ENCODE measurements at places on chromosomes 4 and X.
A peak's percentile ranks its signal among the peaks of the same experiment; 100 is the strongest.

DNA sequence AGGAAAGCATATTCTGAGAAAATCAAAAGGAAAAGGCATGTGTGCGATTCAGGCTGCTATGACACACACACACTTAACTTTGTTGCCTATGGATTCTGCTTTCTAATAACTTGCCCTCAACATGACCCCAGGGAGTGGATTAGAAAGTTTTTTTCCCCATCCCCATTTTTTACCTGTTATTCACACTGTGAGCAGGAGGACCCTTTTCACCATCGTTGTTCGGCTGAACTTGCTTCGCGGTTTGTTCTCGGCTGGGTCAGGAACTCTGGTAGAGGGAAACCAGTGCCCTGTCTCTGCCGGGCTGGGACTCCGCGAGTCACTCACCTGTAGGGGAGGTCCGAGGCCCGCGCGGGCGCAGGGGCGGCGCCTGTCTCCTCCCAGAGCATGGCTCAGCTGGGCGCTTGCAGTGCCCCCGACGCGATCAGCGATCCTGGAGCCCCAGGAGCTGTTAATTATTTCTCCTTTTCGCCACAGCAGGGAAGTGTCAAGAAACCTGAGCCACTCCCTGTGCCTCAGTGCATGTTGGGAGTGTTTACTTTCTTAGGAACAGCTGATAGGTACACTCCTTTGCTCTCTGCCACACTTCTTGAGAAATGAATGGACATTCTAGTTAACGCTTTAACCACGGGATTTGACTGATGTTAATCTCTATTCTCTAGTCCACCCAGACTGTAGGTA is at the start of gene RASSF6:
Gene RASSF6 (minus strand): TSS at position 322 of the 678 bp plus-strand sequence. CDS start 8,641 bp downstream, outside the sequence.
- no peak for DNase-seq

DNA sequence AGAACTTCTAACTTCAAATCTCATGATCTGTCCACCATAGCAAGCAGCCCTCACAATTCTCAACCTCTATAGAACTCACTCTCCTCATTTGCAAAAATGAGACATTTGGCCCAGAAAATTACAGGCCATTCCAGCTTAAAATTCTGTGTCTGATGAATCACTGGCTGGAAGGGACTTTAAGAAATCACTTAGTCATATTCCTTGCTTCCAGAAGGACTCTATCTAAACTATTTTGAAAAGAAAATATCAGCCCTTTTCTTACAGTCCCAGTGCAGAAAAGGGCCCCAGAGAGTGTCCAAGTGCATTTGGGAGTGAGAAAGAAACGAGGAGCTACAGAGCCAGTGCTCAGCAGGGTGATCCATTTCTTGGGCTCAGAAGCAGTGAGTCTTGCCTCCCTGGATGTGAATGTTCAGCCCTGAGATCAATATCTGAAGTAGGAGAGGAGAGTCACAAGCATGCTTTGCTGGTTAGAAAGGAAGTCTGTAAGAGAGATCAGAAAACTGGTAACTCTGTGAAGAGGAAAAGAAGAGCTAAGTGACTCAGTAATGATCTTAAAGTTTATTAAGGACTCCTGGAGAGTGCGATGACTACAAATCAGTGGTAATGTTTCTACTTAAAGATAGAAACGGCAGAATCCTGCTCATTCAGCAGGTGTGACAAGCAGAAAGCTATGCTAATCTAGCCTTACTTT is 139.8 kb downstream of the PALLD start:
- no peak for DNase-seq

DNA sequence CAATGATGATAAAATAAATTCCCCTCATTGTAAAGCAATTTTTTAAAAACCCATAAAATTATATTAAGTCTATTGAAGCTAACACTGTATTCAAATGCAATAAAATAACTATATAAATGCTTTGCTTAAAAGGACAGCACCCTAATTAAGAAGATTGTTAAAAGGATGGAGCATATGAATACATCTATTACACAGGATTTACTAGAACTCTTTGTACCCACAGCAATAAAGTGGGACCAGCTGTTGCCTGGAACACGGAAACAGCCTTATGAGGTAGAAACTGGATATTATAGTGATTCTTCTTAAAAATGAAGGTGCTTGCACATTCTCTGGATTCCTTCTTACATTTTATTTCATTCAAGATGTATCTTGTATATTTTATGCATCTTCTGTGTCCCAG is 298.7 kb upstream of the KLF3 start:
- no peak for DNase-seq

- DNase-seq = no peak
Measured at GRCh38 chr4:134628066-134628465, 426.5 kb upstream of the PABPC4L start.

DNA sequence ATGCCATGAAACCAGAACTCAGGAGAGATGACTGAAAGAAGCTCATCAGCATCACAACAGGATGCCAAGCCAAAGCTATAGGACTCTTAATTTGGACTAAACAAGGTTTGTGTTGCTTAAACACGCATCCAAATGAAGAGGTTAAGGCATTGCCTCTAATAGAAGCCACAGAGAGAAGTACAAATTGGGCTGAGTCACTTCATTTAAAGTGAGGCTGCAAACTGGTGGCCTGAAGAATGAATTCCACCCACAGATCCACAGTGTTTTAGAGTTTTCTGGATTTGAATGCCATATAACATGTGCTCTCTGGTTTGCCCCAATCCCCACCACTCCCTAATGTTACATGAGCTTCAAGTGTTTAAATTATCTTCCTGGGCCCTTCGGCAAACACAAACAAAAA is 103.5 kb downstream of the FIP1L1 start:
- DNase-seq = no peak

DNA sequence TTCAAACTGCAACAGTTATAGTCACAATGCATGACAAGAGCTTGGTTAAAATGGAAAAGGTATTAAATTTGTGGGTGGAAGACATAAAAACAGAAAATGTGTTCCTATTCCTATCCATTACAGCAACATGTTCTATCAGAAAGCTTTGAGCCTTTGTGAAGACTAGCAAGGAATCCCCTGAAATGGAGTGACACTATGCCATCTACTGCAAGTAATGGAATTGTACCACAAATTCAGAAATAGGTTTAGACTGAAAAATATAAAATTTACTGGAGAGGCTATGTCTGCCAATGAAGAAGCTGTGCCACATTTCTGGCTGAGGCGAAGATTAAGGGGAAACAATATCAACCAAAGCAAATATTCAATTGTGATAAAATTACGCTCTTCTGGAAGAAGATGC is 247.9 kb downstream of the ADAM29 start:
- DNase-seq = no peak

- no peak for DNase-seq
Measured at GRCh38 chrX:133477986-133478385, 62.7 kb upstream of the GPC4 start.

GRCh38 chr4:20266215-20267082 is 14.7 kb downstream of the SLIT2 start:
- DNase-seq = no peak

DNA sequence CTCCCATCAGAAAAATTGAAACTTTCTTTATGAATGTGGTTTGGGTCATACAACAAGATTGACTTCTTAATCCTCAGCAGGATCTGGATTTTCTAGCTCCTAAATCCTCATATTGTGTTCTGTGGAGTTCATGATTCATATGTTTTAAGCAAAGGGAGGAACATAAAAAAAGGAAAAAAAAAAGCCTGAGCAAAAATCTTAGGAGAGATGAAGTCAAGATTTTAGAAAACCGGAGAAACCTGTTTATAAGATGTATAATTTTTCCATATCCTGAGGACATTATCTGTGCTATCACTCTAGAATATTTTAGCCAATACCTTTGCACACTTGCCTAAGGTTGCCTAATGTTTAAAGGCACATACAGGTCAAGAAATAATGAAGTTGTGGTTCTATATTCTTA is 7.0 kb upstream of the EREG start:
- DNase-seq = no peak

DNA sequence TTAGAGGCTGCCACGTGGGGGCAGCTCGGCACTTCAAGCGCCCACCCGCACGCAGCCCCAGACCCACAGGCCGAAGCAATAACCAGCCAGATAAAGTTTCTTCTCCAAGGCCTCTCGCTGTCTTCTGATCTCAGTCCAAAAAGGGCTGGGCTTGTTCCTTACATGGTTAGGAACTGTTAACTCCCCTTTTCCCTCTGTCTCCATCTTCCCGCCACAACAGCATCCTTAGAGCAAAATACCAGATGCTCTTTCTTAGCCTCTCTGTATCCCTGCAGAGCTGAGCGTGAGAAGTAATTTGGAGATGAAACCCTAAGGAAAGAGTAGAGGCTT is 23.4 kb upstream of the KIAA1210 start:
- no peak for DNase-seq

GRCh38 chr4:2416564-2417225 is 1.8 kb downstream of the ZFYVE28 start:
- DNase-seq = no peak

GRCh38 chrX:41100200-41100599 is 15.0 kb downstream of the USP9X start:
- DNase-seq = no peak

GRCh38 chr4:44046491-44046890 is 402.1 kb downstream of the KCTD8 start:
- DNase-seq = no peak

- DNase-seq = peak; percentile 2
Measured at GRCh38 chr4:25913056-25913850, 767 bp upstream of the SMIM20 start.

DNA sequence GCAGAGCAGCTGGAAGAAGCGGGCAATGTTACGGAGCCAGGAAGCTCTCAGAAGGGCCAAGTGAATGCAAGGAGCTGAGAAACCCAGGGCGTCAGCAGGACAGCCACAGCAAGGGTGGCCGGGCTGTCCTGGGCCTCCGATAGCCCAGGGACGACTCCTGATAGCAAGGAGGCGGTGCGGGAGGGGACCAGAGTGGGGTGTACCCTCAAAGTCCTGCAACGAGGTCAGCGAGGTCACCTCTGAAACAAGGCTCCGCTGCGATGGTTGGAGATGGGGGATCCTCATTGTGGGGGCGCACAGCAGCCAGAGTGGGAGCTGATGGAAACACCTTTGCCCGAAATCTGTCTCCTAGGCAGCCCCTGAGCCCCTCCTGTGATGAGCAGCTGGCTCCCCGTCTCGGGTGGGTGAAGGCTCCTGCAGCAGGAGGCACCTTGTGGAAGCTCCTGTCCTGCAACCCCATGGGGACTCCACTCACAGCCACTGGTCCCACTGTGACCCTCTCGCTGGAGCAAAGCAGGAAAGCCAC is 4.3 kb upstream of the CCNQ start:
- DNase-seq = no peak

DNA sequence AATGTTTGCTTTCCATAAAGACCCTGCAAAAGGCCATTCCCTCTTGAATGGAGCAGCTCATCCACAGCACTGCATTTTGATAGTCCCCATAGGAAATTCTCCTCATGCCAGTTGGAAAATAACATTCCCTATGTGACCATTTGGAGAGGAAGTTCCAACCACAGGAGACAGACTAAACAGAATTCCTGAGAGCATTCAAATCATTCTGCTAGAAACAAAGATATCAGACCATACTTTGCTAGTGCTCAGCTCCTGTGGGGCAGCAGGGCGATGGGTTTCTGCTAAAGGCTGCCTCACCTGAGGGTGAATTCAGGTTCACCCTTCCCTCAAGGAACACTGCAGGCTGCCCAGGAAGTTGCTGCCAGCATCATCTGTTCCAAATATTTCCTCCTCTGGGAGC is 58.8 kb downstream of the LNX1 start:
- no peak for DNase-seq

- DNase-seq = no peak
Measured at GRCh38 chrX:110163488-110163887, 154.4 kb downstream of the AMMECR1 start.

DNA sequence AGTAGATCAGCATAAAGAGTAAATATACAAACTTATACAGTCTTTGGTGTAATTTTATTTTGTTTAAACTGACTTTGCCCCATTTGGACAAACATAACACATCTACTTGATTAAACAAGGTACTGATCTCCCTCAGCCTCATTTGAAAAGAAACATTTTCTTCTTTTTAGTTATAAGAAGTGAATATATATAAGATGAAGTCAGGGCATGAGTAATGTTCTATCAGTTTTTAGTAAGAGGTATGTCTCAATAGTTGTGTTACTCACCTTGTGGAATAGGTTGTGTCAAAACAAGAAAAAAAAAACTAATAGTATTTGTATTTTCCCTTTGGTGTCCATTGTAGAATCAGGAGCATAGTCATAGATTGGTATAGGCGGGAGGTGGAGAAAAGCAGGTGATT is 327.4 kb downstream of the RPA4 start:
- no peak for DNase-seq

GRCh38 chr4:57211131-57211530 is 100.9 kb upstream of the IGFBP7 start:
- no peak for DNase-seq

DNA sequence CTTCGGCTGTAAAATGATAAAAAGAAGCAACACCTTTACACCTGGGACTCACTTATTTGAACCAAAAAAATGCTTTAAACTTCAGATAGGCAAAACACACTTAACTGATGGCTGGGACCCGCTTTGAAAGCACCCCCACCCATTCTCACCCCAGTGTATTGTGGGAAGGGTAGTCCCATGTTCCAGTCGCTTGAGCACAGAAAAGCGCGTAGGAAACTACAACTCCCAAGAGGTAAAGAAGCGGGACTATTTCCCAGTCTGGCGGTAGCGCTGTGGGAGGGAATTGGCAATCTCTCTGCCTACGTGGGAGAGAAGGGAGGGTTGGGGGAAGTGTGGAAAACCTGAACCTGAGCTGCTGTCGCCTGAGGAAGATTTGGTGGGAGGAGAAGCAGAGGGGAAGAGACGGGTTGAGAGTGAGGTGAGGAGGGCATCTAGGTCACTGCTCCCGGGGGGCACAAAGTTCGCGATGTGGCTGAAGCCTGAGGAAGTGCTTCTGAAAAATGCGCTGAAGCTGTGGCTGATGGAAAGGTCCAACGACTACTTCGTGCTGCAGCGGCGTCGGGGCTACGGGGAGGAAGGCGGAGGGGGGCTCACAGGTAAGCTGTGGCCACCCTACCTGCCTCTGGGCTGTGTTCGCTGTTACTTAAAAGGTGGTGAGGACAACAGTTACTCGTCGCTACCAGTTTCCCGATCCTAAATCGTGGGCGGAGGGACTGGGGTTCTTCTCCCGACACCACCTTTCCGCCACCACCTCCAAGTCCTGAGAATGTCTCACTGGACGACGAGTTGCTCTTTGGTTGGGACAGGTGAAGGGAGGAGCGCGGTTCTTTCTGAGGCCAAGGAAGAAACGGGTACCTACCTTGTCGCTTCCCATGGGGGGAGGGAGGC is at the start of gene TBC1D8B:
Gene TBC1D8B (plus strand): TSS at position 286 of the 888 bp plus-strand sequence. CDS start 181 bp downstream, at position 467.
- no peak for DNase-seq

DNA sequence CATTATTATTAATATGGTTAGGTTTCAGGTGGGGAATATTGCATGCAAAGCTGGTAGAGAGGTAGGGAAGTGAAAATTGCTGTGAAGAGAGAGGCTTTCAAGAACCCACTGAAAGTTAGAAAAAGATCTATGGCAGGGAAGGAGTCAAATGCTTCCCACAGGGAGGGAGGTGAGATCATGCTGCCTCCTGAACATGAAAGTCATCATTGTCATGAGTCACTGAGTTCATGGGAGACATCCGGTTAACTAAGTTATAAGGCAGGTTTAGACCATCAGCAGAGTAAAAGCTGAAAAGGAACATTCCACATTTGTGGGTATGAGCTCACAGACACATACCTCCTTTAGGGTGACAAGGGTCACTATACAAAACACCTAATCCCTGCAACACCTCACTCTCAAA is 16.2 kb downstream of the GATB start:
- no peak for DNase-seq

Measured in stimulated activated CD8-positive, alpha-beta memory T cell treated with anti-CD3 and anti-CD28 coated beads, Interleukin-4, amount 100 ng/mL, for 1 hour (primary cell).